NCI-H1694 treated with DMSO at 0.1 percent for 48 hours (cell line): ENCODE measurements at places on chromosomes 16 and 17.
A peak's percentile ranks its signal among the peaks of the same experiment; 100 is the strongest.

GRCh38 chr16:89949121-89949742, 677 bp downstream of the DEF8 start:
- DNase-seq = no peak

- no peak for DNase-seq
These were observed 9.1 kb downstream of the TOM1L1 start for GRCh38 chr17:54909766-54910165.

DNA sequence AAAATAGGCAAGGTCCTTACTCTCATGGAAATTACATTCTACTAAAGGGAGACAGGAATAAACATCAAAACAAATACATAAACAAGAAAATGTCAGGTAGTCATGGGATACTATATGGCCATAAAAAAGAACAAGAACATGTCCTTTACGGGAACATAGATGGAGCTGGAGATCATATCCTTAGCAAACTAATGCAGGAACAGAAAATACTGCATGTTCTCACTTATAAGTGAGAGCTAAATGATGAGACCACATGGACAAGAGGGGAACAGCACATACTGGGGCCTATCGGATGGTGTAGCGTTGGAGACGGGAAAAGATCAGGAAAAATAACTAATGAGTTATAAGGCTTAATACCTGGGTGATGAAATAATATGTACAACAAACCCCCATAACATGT, 69.1 kb downstream of the BRIP1 start:
- DNase-seq = no peak

GRCh38 chr17:68273722-68274121, 17.2 kb downstream of the SLC16A6 start:
- no peak for DNase-seq

DNA sequence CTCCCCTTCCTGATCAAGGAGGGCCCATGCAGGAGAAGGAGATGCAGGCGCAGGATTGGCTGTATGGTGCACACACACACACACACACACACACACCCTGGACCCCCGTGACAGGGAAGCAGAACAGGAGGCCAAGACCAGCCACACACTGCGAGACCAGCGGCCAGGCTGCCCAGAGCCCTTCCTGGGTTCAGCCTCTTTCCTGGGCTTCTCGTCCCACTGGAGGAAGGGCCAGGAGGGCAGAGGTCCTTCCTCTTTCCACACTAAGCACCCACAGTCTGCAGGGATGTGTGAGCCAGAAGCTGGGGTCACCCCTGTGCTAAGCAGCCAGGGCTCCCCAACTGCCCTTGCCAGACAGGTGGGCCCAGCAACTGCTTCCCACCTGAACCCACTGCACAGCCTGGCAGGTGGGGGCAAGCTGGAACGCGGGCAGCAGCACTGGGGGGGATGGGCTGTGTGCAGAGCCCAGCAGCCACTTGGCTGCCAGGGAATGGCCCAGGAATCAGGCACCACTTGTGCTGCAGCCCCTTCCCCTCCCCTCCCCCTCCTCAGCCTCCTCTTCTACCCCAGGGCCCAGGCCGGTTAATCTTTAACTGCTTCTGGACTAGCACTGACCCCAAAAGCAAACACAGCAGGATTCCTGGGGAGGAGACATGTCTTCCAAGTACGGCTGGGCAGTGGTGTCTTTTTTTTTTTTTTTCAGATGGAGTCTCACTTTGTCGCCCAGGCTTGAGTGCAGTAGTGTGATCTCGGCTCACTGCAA, 44.6 kb upstream of the SLC38A10 start:
- DNase-seq = no peak

DNA sequence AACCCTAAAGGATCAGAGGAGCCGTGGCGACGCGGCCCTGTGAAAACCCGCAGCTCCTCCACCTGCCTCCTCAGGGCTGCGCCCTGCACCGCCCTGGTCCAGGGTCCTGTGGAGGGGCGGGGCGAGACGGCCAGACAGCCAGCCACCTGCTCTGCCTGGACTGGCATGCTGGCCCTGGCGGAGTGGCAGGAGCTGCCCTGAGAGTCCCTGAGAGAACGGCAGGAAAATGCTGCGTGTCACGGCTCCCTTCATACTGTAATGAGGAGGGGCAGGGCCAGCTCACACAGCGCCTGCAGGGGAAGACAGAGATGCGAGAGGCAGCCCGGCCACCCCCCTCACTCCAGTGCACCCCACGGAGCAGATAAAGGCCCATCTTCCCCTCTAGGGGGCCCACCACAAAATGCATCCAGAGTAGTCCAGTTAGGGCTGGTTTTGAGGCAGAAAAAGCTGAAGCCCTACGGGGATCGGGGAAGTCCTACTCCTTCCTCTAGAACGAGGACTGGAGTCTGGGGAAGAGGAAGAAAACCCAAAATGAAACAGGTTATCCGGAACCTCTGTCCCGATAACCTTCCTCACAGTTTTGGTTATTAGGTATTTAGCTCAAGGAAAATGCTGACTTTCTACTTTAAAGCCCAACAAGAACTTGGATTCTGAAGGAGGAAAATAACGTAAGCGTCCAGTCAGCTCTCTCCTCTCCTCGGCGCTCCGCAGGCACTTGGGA, 97.6 kb upstream of the DNAH17 start:
- no peak for DNase-seq

GRCh38 chr17:49090878-49091594, 41.5 kb upstream of the B4GALNT2 start:
- no peak for DNase-seq

DNA sequence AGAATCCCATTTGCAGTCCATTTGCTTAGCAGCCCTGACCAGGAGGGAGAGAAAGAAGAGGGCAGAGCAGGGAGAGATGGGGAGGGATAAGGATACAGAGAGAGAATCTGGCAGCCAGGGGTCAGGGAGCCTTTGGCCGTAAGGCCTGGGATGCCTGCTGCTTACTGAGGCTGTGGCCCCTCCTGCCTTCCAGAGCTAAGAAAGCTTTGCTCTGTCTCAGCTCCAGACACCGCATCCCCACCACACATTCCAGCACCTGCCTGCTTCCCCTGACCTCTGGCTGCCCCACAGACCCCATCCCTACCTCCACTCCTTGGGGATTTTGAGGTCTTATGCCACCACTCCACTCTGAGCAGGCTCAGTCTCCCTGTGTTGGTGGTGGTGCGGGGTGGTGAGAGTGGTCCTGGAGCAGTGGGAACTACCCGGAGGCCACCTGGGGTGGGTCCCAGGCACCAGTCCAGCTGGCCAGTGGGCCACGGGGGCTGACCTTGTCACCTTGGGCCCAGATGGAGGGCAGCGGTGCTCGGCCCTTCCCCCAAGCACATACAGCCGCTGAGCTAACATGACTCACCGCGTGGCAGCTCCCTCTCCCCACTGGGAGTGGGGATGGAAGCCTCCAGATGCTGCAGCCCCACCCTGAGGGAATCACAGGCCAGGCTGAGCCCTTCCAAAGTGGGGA, 58.3 kb downstream of the RAI1 start:
- no peak for DNase-seq

DNA sequence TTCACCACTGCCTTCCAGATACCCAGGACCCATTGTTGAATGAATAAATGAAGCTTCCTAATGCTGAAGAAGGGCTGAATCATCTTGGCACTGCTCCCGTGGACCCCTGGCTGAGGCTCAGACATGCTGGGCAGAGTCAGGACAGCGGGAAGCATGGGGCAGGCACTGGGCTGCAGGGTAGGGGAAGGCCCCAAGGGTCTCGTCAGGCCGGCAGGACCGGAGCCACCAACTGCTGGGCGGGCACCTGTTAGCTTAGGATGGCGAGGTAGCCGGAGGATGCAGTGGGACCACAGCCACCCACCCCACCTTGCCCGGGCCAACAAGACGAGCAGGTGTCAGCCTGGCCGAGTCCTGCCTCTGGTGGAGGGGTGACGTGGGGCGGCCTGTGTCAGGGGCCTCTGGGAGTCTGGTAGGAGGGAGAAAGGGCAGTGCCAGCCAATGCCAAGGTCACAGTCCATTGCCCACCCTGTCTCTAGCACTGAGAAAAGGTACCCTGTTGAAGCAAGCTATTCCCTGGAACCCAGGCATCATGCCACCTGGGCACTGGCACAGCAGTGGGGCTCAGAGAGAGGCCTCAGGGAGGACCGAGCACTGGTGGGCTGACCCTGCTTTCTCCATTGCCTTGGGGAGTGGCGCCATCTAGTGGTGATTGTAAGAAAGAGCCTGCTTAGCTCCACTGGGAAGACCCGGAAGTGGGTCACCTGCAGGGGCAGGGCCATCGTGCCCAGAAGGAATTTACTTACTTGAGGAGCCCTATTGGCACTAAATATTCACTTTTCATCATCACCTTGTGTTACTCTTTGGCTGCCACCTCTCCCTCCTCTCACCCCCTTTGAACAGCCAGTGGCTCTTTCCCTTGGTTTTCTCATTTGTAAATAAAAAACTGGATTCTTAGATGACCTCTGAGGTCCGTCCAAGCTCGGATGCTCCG, 3.0 kb upstream of the DLX3 start:
- peak; percentile 84 for DNase-seq

DNA sequence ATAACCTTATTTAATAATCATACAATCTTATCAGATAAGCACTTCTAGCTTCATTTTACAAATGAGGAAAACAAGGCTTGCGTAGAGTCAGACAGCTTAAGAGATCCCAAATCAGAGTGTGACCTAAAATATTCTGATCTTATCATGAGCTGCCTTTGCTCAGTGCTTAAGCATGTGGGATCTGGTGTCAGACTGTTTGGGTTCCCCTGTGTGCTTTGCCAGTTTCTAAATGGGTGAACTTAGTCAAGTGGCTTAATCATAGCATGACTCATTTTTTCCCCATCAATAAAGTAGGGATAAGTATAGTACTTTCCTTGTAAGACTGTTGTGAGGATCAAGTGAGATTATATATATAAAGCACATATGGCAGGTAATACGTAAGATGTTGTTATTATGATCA, 612.6 kb upstream of the C16orf82 start:
- DNase-seq = no peak

DNA sequence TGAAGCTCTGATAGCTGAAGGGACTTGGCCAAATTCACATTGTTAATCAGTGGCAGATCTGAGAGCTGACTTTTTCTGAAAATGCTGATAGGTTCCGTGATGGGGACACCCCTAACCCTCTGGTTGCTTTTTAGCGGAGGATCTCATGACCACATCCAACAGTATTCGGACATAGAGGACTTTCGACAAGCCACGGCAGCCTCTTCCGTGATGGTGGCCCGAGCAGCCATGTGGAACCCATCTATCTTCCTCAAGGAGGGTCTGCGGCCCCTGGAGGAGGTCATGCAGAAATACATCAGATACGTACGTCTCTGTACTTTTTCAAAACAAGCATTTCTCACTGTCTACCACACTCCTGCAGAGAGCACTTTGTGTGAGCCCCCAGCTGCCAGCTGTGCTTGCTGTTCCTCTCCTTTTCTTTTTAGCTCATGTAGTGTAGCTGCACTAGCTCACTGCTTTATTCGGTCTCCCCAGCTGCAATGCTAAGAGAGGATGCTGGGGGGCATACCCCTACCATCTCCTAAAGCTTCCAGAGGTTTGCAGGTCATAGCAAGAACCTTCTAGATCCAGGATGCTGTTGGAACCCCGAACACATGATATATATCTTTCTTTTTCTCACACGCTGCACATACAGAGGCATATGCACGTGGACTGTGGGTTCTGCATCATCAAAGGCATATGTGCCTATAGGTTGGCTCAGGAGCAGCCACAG, 14.2 kb upstream of the NFATC3 start:
- DNase-seq = no peak

DNA sequence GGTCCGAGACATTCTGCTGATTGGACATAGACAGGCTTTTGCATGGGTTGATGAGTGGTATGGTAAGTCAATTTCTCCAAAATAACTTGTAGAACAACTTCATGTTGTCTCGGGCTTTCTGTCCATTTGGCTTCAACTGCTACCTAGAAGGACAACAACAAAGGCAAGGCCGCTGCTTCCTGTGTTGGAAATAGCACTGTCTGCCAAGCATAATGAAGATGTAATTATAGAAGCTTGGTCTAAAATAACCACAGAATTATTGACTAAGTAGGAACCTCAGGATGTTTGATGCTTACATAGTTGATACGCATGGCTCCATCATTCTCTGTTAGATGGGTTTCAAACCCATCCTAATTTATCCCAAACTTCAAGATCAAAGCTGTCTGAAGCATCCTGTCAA, 42.3 kb upstream of the NOL11 start:
- no peak for DNase-seq

DNA sequence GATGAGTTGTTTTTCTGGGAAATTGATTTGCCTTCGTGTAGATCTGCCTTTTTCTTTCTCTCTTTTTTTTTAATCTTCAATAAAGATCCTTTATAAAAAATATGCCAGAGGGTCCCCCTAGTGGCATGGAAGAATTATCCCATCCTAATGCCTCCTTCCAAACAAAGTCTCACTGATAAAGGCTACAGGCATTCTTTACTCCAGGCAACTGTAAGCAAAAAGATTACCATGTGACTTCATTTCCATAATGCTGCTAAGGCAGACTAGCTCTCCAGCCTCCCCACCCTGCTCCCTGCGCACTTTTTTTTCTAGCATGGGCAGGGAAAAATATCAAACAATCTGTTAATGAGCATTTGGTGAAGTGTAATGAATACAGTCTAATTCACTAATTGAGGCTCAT, 220.2 kb upstream of the CDH8 start:
- no peak for DNase-seq

- DNase-seq = no peak
These were observed at the start of gene MMP28 for GRCh38 chr17:35795007-35795870. Gene MMP28, minus strand, starts transcription at chr17:35795641. Its CDS starts 264 bp downstream, at chr17:35795377.

GRCh38 chr17:48503747-48504146, 27.1 kb downstream of the HOXB1 start:
- DNase-seq = no peak

DNA sequence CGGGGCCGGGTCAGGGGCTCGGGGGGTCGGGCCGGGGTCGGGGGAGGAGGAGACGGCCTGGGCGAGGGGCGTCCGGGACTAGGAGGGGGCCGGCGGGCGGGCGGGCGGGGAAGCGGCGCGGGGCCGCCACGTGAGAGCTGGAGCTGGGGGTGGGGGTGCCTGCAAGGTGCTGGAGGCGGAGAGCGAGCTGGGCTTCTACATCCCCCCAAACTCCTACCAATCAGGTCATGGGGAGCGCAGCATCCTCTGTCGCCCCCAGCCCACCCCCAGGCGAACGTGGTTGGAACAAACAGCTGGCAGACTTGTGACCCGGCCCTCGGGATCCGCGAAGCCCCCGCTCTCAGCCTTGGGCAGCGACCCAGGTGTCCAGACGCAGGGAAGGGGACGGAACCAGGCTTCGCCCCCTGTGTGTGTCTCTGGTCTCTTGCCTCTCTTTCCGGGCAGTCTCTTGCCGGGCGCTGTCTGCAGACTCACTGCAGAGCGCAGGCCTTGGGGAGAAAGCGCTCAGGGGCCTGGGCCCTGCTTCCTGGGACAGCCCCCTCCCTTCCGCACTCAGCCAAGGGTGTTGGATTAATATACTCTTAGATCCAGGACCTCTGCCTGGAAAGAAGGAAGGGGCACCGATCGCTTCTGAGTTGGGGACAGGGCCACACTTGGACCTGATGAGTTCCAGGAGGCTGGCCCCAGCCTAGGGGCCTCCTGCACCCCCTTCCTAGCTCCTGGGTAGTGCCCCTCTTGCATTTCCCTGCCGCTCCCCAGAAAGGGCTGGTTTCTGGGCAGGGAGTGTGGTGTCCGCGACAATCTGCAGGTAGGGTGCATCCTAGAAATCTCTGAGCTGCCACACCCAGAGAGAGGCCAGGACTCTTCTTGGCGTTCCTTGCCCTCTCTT, 722 bp downstream of the RASL10B start:
- DNase-seq = no peak
